ENCODE measurements at places on chromosomes 12 and 14.

DNA sequence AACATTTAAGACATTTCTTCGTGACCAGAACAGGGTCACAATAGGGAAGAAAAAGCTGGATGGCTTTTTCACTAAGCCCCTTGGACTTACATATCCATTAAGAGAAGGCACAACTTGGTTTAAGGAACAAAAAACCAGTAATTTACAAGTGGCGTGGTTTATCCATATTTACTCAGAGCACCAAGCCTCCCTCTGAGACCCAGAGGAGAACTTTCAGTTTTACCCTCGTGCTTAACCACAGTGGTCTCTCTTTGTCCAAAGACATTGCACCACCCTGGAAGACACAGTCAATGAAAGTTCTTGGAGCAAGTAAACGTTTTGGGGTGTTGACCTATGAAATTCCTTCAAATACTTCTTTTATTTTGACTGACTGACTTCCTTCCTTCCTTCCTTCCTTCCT is 52.5 kb downstream of the SSPN start:
- no peak for DNase-seq

DNA sequence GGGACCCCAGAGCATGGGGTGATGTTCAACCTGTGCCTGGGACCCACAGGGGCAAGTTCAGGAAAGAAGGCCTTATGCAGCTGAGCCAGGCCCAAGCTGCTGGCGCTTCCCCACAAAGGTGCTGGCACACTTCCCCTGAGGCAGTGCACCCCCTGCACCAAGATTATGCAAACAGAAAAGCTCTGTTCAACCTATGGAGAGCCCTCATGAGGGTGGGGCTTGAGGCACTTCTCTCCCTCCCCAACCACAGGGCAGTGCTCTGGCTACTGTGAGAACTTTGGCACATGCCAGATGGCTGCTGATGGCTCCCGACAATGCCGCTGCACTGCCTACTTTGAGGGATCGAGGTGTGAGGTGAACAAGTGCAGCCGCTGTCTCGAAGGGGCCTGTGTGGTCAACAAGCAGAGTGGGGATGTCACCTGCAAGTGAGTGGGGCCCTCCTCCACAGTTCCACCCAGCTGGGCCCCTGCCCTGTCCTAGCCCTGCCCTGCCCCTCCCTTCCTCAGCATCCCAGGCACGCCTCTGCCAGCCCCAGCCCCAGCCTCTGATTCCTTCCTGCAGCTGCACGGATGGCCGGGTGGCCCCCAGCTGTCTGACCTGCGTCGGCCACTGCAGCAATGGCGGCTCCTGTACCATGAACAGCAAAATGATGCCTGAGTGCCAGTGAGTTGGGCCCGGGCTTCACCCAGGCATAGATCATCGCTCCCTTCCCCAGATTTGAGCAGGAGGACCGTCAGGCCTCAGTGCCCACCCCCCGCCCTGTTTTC is 5.5 kb upstream of the NXPH4 start:
- DNase-seq, result no peak

GRCh38 chr14:94213021-94213420 is 38.9 kb downstream of the PPP4R4 start:
- DNase-seq, result no peak

- no peak for DNase-seq
These were observed 6.3 kb downstream of the RNF10 start for GRCh38 chr12:120540445-120540844.

DNA sequence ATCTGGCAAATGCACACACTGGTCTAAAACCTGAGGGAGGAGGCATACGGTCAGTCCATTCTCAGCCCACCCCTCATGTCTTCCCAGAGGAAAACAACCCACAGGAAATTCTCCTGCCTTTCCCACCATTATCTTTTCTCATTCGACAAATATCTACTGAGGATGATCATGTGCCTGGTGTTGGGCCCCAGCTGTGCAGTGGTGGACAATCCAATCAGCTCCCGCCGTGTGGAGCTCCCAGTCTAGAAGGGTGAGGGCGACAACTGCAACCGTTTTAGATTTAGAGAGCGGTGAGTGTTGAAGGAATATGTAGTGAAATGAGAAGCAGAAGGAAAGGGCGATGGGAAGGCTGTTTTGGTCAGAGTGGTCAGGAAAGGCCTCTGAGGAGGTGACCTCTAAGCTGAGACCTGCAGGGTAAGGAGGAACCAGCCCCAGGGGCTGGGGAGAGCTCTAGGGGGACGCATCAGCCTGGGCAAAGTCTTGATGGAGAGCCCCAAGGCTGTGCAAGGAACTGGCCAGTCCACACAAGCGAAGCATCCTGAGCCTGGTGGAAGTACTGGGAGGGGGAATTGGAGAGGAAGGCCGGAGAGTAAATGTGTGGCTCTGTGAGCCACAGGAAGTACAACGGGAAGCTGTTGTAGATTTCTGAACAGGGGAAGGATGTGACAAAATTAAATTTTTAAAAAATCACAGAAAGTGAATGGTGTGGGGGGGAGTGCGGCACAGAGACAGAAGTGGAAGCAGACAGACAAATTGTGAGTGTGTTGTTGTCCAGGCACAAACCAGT is 192.8 kb downstream of the NTF3 start:
- no peak for DNase-seq

DNA sequence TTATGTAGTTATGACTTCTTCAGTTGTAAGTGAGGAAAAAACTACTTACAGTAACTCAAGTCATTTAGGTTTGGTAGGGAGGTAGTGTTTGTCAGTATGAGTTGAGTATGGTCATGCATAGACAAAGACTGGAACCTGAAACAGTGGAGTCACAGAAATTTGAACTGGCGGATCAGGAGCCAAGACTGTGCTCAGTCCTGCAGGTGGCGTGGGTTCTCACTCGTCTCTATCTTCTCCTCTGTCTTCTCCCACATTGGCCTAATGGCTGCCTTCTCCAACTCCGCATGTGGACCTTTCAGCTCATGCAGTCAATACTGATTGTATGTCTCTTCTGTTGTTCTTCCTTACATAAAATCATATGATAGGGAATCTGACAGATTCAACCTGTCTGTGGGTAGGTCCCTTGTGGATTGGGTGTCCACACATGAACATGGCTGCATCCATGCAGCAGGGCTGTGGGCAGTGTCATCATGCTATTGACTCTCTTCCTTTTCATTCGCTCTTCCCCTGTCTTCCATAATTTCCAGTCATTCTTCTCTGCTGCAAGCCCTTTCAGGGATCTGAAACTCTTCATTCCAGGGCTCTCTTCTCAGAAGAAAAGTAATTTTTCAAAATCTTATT is 78.8 kb upstream of the NEDD1 start:
- DNase-seq, result no peak

DNA sequence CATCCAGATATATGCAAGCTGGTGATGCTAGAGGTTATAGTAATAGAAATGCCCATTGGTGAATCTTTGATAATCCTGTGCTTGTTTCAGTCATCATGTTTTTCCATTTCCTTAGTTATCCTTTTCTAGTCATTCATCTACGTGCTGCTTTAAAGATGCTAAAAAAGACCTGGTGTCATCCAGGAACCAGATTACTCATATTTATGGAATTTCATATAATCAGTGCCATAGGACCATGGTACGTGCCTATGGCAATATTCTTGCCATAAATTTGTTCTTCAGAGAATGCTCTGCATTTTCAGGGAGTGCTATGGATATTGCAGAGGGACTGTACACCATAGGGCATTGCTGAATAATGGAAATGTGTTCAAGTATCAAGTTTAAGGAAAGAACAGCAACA is 267.3 kb downstream of the AKAP6 start:
- DNase-seq, result no peak

Data from tongue (tissue), 3 donors.